Non-pigmented ciliary epithelial cell (primary cell): ENCODE measurements at places on chromosomes 12 and 14.

DNA sequence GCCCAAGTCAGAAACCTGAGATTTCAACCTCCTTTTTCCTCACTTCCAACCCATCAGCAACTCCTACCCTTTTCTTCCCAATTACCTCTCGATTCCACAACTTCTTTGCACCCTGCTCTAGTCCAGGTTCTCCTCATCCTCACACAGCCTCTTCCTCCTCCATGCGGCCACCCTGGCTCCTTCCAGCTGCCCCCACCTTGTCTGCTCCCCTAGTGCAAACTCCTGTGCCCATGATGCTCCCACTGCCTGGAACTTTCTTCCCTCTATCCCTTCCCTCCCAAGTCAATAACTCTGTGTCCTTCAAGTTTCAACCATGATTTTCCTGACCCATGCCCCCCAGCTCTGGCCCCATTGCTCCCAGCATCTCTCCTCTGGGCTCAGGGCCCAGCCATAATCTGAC, 17.3 kb downstream of the SELPLG start:
- no peak for DNase-seq

GRCh38 chr14:51410897-51411296, 170.8 kb downstream of the TMX1 start:
- DNase-seq = no peak

GRCh38 chr12:25616286-25616685, 63.2 kb upstream of the LMNTD1 start:
- no peak for DNase-seq

DNA sequence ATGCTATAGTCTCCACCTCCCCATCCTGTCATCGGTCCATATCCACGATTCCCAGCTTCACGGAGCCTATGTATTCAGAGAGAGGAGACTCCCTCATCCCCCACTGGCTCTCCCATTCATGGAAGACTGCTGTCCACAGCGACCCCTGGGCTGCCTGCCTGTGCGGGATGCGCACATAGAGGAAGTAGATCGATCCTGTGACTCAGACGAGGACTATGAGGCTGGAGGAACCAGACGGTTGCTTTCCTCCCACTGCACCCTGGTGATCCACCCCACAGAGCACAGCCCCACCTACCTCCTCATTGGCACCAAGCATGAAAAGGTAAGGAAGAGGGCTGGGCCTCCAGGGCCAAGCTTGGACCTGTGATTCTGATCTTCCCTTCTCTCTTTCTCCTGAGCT, 24.4 kb downstream of the PIGH start:
- DNase-seq = no peak

DNA sequence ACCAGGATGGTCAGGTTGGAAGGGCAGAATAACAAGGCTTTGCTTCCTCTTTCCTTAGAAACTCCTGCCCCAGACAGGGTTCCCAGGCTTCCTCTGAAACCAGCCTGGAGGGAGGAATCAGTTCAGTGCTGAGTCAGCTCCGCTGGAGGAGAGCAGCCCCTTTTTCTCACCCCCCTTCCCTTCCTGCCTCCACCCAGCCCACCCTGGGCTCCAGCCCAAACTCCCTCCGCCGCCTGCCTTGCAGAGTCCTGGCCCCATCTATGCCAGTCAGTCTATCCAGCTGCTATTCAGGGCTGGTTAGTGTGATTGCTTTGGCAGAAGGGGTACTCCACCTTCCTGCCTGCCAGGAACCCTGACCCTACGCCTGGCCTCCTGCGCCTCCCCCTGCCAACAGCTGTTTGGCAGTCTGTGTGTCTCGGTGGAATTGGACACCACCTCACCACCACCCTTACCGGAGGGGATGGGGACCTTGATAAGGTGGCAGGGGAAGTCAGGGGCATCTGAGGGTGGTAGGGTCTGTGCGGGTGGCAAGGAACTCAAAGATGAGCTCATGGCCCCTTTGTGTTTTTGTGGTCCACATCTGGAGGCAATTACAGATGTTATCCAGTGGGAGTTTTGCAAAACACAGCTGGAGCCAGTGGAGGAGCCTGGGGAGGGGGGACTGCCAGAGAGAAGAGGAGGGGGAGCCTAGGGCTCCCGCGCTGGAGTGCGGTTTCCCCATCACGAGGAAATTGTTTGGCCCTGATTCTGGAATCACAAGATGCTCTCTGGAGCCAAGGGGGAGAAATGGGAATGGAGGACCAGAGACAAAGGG, 12.2 kb downstream of the MMP14 start:
- no peak for DNase-seq

DNA sequence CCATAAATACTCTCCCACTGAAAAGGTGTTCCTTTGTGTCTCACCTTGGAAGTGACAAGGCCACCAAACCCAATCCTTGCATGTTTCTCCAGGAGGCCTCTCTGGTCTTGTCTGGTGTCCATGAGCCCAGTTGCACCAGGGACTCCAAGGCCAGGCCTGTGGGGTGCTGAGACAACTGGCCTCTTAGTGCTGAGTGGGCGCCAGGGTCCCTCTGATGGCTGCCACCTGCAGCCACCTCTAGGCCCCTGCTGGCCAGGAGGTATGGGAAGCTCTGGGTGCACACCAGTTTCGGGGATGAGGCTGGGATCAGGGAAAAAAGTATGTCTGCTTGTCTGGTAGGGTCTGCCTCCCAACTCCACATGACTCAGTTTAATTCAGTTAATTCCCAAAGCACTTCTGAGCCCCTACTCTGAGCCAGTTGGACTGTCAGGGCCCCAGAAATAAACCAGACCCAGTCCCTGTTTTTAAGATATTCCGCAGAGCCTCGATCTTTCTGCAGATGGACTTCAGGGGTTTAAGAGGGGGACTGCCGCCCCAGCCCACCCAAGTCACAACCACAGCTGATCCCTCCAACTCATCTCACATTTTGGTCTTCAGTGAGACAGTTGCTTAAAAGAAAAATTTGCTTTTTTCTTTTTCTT, 15.0 kb upstream of the FAM181A start:
- no peak for DNase-seq

DNA sequence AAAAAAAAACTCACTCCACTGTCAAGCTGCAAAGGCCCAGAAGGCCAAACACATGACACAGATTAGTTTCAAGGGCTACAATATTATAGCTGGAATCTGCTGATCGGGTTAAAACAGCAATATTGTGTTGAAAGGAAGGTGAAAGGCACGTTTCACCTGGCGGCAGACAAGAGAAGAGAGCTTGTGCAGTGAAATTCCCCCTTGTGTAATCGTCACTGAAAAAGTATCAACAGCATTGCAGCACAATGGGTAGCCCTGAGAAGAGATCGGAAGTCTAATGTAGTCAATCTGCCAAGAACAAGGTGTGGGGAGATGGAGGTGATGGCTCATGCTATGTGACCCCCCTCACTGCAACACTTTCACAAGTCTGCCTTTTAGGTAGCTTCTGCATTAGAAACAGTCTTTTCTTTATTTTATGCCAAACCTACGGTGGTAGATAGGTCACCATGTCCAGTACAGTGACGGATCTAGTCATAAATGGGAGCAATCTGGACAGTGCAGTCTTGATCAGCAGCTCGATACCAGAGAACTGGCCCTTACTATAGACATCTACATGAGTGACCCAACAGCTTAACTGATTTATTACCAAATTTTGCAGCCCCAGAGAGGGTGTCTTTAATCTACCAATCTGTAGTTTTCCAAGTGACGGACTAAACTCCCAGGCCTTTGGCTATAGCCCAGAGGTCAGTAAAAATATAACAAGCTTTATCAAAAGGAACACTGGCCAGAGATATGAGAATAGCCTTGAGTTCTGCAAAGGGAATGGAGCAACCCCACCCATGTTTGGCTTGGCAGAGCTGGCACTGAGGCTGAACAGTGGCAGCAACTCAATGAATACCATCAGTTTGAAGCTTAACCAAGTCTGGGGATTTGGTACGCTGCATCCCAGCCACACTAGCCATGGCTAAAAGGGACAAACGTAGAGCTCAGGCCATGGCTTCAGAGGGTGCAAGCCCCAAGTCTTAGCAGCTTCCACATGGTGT, 35.4 kb downstream of the SPTSSA start:
- DNase-seq = no peak

DNA sequence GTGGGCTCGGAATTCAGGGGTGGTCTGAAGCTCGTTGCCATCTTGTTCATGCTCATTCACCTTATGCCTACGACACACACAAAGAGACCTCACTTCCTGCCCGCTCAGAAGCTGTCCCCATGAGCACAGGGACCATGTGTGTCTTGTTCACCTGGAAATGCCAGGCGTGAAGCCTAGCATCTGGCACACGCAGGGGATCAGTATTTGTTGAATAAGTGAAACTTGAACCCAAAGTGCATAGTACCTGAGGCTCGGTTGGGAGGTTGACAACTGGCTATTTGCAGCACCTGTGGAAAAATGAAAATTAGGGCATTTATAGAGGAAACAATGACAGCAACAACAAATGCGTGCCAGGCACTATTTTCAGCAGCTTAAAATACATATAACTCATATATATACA, 5.4 kb downstream of the C12orf43 start:
- DNase-seq = no peak

DNA sequence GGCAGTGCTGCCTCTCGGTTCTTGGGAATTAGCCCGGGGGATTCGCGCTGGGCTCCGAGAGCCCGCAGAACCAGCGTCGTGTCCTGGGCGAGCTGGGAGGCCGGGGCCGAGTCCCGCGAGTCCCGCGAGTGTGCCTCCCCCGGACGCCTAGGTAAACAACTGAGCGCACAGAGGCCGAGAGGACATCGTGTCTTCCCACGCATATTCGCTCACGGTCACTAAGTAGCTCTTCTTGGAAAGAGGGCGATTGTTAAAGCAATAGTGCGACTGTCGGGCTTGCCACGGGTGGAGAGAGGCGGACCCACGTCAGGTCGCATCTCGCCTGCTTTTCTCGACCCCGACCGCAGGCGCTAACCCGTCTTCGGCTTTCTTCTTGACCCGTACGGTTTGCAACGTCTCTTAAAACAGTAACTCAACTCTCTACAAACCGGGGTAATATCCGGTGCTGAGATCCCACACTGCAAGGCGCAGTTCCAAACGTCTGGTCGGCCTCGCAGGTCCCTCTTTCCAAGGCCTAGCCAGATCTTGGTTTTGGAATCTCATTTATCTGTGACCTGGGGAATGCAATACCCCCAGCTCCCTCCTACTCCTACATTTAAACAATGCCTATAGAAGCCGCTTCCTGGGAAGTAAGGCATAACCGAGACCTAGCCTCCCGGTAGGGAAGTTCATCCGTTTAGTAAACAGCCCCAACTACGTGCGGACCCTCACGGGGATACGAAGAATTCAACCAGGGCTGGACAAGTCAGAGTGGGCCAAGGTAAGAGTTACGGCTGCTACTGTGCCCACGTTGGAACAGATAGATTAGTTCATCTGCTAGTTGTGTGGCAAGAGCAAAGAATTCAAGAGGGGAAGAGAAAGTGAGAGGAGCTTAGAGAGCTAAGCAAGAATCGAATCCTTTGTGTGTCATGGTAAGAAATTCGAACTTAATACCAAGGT, 736 bp upstream of the PHLDA1 start:
- no peak for DNase-seq

DNA sequence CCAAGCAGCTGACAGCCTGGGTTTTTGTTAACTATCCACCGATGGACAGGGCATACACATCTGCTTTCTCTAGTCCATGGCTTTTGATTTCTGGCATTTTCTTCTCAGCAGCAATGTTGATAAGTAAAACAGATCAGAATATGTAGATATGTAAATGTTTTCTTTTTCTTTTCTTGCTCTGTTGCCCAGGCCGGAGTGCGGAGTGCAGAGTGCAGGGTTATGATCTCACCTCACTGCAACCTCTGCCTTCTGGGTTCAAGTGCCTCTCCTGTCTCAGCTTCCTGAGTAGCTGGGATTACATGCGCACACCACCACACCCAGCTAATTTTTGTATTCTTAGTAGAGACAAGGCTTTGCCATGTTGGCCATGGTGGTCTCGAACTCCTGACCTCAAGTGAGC, 27.9 kb downstream of the CLEC9A start:
- DNase-seq = no peak

DNA sequence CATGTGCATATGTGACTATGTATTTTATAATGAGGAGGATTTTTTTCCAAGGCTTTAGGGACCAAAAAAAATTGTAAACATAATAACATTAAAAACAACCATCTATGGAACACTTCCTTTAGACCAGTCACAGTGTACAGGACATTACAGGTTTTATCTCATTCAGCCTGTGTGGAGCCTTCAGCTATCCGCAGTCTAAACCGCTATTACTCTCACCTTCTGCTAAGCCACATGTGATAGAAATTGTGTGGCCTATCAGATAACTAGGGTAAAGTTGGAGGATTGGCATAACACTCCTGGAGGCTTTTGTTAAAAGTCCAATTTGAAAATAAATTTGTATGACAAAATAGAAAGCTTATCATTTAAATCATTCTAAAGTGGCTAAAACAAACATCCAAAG, 281.2 kb upstream of the TMTC1 start:
- DNase-seq = no peak
